ENCODE measurements at places on chromosomes 13 and 19.
A peak's percentile ranks its signal among the peaks of the same experiment; 100 is the strongest.

- no peak for DNase-seq
Observed at GRCh38 chr13:40671956-40672764, 5.7 kb upstream of the FOXO1 start.

DNA sequence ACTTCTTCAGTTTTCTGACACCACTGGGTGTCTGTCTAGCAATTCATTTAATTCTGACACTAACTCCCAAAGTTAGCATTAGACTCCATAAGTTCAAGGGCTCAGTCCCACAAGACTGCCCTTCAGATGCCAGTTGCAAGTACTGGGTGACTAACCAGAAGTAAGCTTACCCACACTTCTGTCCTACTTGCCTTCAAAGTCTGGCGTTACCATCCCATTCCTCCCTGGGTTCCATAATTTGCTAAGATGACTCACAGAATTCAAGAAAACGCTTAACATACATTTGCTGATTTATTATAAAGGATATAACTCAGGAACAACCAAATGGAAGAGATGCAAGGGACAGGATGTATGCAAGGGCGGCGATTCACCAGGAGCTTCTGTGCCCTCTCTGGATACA is 45.5 kb upstream of the NPAS1 start:
- DNase-seq, result no peak

DNA sequence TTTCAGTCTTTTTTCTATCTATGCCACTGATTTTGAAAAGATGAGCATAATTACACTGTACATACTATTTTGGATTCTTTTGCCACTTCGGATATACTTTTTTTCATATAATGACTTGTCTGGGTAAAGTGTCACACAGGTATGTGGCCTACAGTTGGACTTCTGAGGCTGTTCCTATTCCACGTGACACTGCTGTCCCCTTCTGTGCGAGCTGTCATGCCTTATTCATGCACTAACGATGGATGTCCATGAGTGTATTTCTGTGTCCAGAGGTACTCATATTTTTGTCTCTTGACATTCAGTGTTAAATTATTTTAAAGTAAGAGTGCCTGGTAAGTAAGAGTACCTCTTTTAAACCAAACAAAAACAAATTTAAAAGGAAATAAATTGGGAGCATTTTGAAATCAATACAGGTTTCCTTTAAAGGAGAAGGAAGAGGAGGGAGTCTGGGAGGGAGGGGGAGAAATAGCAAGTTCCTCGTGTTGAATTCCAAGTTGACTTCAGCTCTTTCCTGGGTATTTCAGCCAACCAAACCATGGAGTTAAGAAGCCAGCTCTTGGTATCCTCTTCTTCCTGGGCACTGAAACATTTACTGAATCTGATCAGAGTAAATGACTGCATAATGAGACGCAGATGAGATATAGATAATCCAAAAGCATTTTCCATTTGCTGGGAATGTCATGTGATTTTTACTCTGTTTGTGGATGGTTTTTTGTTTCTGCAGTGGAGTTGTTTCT is 61.3 kb downstream of the TNFRSF19 start:
- no peak for DNase-seq

GRCh38 chr19:35037716-35038622 is 3.6 kb upstream of the HPN start:
- DNase-seq, result no peak

- DNase-seq, result peak; percentile 44
Observed at GRCh38 chr19:47430041-47430802, 10.9 kb upstream of the MEIS3 start.

GRCh38 chr13:50626101-50626547 is 217.4 kb downstream of the DLEU7 start:
- no peak for DNase-seq

GRCh38 chr19:21328885-21329605 is at the start of gene ZNF708:
ZNF708 (minus strand) TSS chr19:21329410; CDS start chr19:21329212, 198 bp downstream.
- DNase-seq, result peak; percentile 94

GRCh38 chr19:11106477-11106876 is 17.2 kb downstream of the LDLR start:
- peak; percentile 82 for DNase-seq

GRCh38 chr13:70616847-70617246 is 508.6 kb upstream of the KLHL1 start:
- DNase-seq, result no peak

DNA sequence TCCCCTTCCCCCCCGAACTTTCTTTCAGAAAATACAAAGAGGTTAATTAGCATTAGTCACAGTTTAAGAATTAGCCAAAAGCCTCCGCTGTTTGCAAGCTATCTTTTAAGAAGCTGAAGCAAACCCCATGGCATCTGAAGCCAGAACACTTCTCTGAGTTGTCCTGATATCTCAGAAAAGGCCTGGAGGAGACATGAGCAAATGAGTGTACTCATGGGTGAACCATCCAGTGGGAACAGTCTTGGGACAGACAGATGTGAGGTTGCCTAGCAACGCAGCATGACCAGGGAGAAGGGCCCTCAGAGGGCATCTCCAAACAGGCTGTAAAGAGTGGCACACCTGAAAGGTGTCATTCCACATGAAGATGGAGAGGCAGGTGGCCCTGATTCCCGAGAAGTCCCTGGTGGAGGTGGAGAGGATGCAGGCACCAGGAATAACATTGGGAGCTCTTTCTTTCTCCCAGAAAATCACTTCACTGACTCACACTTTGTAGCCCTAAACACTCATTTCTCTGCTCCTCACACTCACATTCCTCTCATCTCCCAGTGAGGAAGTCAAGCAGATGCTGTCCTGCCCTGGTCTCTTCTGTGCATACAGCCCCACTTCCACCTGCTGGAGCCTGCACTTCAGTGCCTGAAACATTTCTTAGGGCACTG is 87.0 kb upstream of the TSHZ3 start:
- no peak for DNase-seq

DNA sequence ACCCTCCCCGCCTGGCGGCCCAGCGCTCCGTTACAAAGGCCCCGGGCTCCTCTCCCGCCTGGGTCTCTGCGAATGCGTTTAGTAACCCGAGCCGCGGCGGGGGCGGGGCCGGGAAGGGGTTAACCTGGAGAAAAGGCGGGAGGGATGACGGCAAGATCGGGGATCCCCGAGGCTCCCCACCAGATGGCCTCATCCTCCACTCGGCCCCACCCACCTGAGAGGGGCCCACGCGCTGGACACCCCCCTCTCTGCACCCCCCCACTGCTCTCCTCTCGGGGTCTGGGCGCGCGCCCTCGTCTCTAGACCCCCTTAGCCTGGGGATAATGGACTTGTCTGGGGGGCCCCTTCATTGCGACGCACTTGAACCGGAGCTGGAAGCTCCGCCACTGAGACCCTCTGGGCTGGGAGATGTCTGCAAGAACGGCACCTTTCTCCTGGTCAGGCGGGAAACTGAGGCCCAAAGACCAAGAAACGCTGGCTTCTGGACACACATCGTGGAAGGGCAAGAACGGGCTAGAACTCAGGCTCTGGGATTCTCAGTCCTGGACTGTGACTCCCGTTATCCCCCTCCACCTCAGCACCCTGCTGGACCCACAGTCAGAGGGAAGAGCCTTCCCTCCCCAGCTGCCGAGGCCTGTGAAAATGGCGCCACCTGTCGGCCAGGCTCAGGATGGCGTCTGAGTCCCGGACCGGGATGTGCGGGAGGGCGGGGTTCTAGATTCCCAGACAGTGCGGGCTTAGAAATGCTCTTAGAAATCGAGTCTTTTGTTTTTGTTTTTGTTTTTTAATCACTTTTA is 2.9 kb upstream of the LTBP4 start:
- DNase-seq, result peak; percentile 96

DNA sequence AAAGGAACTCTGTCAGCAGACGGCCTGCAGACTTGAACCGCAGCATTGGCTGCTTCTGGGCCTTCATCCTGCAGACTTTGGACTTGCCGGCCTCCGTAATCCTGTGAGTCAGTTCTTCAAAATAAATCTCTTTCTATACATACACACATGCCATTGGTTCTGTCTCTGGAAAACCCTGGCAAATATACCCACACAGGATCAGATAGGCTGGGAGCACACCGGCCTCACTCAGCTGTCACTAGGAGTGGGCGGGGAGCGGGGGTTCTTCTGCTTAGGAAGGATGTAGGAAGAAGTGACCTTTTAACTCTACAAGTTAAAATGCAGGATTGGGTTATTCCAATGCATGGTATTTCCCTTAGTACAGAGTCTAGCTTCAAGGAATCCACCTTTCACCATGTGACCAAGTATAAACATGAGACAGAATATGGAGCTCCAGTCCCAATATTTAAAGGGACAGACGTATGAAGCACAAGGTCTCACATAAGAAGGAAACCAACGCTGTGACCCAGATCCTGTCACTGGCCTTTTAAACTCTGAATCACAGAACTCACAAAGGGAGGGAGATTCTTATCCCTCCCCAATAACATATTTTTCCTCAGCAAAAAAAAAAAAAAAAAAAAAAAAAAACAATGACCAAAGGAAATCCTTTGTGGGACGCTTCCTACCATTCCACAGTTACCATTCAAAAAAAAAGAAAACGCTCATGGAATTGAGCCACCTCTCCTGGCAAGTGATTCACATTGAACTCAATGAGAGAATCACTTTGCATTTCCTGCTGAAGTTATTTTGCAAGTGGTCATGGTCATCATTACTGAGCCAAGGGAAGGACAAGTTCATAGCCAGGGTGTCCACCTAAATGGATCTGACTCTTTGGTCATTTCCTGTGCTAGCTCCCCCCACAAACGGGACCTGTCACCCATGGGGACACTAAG is 352.9 kb downstream of the FOXO1 start:
- no peak for DNase-seq

GRCh38 chr19:30076751-30077670 is 135.0 kb downstream of the URI1 start:
- DNase-seq, result no peak

GRCh38 chr19:2809387-2810140 is 10.1 kb upstream of the ZNF554 start:
- DNase-seq, result no peak

DNA sequence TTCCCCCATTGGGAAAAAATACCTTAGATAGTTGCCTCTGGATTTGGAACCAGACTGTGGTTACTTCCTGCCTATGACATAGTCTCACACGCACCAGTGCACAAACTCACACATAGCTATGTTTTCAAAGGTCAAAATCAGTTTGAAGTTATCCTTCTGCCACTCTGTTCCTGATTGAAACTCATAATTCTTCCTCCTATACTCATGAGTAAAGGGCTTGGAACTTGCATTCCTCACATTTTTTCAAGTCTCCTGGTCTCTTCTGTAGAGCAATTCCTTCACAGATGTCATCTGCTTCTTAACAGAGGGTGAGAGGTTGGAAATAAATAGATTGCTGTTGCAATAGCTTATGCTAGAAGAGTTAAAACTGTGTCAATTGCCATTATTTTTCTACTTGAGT is 18.6 kb upstream of the POSTN start:
- no peak for DNase-seq

All from right hindlimb (tissue), 1 donor.